ENCODE measurements at places on chromosomes 4 and X.

- DNase-seq: no peak
Observed at GRCh38 chrX:22534643-22535042, 261.9 kb downstream of the CBLL2 start.

- DNase-seq: no peak
Observed at GRCh38 chr4:129240816-129241215, 144.9 kb downstream of the C4orf33 start.

DNA sequence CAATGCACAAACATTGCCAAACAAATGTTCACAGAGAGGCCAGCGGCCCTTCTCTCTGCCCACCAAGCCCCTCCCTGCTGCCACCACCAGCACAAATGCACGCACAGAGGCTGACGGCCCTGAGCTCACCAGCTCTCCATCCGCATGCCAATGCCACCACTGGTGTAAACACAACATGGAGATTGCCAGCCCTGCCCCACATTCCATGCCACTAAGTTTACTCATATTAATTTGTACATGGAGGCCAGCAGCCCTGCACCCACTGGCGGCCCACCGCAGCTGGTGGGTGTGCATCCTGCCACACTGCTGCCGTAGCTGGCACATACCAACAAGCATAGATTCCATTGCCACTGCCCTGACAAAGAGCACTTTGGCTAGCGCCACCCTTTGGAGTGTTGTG lies 124.0 kb downstream of the CYLC1 start:
- DNase-seq: no peak

DNA sequence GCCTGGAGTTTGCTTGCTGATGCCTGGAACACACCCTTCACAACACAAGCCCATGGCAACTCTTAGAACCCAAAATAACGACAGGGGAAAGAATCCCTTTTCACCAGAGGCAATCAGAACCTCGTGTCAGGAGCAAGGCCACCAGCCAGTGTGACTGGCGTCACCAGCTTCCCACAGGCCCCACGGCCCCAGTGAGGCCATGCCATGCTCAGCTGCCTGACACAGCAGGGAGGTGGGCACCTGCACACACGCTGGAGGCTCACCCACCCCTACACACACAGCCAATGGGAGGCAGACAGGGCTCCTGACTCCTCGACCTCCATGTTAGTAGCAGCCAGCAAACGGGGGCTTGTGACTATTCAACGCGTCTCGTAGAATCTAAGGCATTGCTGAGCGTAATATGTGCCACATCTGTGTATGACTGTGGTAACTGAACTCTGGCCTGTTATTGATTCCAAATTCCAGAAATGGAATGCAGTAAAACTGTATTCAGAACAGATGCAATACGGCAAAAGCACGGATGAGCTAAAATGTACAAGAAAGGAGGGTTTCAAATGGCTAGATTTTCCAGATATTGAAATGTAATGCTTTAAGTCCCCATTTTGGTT lies 28.5 kb downstream of the RNF212 start:
- DNase-seq: no peak

GRCh38 chrX:65745992-65746391 lies 78.5 kb downstream of the MSN start:
- DNase-seq: no peak
